ENCODE measurements at places on chromosomes 2 and 18.

DNA sequence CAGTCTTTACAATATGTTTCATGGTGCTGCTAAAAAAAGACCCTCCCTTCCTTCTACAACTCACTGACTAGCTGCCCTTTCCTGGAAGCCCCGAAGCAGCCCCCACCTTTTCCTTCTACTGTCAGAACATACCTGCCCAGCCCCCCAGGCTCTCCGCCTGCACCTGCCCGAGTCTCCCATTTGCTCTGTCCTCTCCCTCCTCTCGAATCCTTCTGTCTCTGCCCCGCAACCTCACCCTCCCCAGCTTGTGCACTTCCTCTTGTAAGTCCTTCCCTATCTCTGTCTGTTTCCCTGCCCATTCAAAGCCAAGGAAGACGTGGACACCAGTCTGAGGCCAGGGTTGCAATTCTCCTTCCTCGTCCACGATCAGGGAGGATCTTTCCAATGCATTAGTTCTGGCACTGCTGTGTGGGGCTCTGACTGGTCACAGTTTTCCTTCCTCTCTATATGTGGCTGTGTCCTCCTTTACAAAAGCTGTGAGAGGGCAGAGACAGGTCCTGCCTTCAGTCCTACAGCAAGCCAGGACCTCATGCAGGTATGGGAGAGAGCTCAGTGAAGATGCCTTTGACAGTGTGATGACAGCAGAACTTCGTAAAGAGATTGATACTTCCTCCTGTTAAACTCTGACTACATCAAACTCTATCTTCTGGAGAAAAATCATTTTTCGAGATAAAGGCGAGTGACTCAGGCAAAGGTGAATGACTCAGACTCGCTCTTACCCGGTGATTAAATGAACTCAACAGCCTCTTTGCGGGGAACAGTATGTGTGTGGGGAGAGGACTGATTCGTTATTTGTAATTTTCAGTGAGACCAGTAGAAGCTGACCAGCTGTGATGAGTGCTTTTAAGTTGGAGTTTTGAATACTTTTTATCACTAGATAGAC is 14.2 kb downstream of the TNFRSF11A start:
- no peak for DNase-seq

DNA sequence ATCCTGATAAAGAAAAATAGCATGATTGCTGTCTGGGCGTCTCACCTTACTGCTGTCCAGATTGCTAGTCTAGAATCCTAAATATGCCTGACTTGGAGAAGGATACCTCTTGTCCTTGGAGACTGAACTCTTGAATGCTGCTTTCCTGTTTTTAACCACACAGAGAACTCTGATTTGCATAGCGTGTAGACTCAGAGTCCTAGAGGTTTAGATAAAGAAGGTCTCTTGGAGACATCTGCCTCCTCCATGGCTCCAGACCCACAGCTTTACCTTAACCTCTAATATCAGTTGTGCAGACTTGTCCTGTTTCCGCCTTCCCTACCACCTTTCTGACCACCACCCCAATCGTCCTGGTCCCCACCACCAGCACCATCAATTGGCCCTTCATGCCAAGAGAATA is 292.6 kb upstream of the CYRIA start:
- DNase-seq = no peak

- DNase-seq = no peak
These were observed 117.4 kb downstream of the CELF4 start for GRCh38 chr18:37447962-37448888.

DNA sequence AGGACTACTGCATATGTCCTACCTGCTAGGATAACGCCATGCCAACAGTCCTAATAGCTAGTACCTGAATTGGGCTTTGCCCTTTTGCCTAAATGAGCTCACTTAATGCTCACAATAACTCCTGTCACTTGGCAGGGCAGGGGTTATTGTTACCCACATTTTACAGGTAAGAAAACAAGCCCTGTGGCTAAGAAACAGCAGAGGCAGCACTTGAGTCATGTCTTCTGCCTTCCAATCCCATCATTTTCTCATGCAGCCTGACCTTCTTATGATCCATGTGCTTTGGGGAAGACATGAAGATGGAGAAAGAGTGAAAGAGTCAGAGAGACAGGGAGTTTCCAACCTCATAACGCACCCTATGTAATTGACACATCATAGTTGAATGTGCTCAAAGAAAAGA is 33.6 kb upstream of the LPIN1 start:
- DNase-seq = no peak

DNA sequence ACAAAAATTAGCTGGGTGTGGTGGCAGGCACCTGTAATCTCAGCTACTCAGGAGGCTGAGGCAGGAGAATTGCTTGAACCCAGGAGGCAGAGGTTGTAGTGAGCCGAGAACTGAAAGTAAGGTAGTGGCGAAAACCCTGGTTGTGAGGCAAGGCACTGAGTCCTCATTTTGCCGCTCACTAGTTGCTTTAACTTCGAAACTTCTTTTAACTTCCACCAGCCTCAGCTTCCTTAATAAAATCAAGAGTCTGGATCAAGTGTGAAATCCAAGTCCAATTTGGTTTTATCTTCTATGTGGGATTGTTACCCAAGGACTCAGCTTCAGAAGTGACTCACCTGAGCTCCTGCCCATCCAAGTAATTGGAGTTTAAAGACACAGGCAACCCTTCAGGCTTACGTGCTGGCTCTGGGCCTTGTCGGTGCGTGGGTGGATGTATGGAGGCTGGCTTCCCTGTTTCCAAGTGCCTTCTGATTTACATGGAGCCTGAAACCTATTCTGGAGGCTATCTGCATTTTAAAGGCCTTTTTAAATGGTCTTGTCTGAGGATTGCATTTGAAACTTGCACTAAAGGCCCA is 374.2 kb upstream of the ID2 start:
- no peak for DNase-seq

DNA sequence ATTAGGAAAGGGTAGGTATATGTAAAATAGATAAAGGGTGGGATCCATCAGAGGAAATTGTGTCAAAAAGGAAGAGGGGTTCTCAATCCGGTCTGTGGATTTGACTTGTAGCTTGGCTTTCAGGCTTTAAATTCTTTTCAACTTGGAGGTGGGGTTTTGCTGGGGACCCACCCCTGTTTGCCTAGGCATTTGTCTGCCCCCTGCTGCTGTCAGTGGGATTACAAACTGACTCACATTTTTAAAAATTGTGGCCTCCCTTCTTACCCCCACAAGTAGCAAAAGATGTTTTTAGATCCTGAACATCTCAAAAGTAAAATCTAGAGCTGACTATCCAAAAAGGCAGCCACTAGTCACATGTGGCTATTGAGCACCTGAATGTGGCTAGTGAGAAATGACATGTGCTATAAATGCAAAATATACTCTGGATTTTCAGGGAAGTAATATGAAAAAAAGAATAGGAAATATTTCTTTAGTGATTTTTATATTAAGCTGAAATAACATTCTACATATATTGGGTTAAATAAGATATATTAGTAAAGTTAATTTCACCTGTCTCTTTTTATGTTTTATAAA is 178.9 kb downstream of the GFPT1 start:
- DNase-seq = no peak

DNA sequence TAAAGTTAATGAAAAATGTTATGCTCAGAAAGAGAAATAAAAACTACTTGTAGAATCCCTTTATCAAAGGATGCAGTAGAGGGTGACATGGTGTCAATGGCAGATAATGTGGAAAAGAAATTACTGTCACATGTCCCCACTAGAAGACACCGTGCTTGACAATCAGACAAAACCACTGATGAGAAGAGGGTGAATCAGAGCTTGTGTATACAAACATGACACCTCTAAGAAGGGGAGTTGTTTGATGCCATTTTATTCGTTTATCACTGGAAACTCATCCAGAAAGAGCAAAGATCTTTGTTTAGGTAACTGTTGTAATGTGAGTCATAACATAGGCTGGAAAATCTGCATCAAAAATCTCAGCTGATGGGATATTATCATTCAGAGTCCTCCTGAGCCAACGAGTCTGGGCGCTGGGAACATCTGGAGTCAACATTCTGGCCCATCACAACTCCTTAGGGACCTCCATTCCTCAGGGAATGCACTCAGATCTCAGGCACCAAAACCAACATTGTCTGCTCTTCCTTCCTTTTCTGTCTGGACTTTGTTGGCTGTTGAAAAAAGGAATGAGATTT is 49.5 kb upstream of the RAB12 start:
- DNase-seq = no peak

- no peak for DNase-seq
These were observed 13.0 kb downstream of the AQP12A start for GRCh38 chr2:240704651-240705050.

DNA sequence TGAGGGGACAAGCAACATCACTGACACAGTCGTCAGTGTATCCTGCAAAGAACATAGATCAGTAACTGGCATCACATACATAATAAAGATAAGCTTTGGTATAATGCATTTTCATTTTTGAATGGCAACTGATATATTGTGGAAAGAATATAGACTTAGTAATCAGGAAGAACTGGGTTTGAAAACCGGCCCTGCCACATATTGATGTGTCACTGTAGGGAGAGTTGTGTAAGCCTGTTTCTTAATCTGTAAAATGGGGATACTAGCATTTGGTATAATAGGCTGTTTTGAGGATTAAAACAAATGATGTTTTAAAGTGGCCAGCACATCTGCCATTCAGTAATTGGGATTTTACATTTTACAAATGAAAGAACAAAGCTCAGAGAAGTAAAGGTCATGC is 277.8 kb upstream of the CNTNAP5 start:
- no peak for DNase-seq

DNA sequence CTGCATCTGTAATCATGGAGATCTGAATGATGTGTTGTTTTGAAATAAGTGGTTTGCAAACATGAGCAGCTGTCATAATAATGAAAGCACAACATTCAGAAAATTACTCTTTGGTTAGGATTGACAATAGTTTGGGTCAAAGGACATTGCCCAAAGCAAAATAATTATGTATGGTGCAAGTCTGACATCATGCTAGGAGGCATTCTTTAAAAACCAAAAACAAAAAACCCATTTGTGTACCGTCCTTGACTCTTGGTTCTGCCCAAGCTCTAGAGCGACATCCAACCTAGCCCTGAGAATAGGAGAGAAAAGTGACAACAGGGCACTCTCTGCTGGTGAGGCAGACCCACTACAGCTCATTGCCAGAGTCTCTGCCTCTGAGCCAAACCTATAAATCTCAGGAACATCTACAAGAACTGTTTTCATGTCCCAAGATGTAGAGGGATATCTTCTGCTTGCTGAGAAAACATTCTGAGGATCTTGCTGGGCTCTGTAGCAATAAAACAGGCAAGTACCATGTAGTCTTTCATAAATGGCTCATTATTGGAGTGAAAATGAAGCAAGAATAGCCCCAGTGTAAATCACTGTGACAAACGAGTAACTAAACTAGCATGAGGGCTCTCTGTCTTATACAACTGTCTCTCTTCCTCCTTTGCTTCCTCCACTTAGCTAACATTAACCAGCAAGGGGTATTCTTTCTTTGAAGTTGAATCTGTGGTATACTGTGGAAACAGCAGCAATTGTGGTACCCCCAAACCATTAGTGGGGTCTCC is 266.8 kb upstream of the CXCR4 start:
- no peak for DNase-seq

- DNase-seq = no peak
These were observed 1.6 kb downstream of the SCN3A start for GRCh38 chr2:165202239-165202638.

DNA sequence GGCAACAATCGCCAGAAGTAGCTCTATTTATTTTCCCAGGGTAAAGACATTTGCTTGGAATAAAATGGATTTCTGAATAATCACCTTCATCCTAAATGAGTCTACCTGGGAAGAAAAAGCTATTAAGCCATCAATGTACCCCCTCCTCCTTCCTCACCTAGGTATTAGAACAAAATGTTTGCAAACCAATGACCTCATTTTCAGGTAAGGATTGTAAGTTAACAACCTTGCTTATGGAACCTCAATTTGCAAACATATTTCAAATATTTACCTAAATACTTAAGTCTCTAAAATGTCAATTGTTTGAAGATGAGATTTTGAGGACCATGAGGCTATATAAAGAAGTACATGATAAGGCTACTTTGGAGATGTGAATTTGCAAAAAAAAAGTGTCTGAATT is 43.9 kb downstream of the CAVIN2 start:
- DNase-seq = no peak

DNA sequence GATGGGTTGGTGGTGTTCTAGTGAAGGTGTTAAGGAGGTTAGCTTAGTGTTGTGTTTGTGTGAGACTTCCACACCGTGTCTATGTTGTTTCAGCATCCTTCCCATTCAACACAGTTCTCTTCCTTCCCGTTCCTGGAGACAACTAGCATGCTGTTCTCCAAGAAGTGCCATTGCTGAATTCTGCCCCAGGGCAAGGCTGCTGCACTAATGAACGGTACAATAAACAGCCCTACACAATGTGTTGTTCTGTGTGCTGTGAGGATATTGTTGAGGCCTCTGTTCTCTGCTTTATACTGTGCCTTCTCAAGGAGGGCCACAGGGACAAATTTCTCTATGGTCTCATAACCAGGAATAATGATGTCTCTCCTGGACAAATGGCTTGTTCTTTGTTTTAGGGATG is 39.8 kb upstream of the ZEB2 start:
- DNase-seq = no peak

GRCh38 chr2:64735504-64735903 is 81.8 kb upstream of the SERTAD2 start:
- DNase-seq = no peak

- DNase-seq = no peak
These were observed 815 bp downstream of the GMCL1 start for GRCh38 chr2:69830045-69830905.

DNA sequence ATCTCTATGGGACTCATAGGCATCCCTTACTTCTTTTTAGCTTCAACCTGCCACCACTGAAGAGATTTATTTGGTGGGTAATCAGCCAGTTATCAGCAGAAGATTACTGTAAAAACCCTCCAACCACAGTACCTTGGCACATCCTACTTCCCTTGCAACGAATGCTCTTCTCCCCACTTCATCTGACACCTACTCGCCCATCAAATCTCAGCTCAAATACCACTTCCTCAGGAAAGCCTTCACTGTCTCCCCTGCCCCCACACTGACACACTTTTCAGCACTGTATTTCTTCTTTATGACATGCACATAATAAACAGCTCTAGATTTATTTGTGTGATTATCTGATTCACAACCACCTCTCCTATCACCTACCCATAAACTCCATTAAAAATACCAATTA is 3.1 kb downstream of the KDSR start:
- DNase-seq = no peak

DNA sequence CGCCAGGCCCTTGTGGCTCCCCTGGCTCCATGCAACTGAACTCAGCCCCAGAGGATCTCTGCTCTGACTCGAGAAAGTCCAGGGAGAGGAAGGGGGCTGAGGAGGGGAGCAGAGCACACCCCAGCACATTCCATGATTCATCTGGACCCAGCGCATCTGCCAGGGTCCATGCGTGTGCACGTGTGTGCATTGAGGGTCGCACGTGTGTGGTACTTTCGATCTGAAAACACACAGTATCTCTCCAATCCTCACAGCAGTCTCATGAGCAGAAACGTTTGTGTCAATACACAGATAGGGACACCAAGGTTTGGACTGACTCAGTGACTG is 146.4 kb upstream of the ID2 start:
- DNase-seq = no peak

- no peak for DNase-seq
These were observed 499.9 kb downstream of the SLC4A3 start for GRCh38 chr2:220127311-220127710.

GRCh38 chr2:176149481-176149938 is 1.8 kb upstream of the HOXD4 start:
- DNase-seq = no peak

Data from cerebellar nuclear complex (tissue), 1 donor.